Prostate gland (tissue), 2 donors: ENCODE measurements at places on chromosomes 3 and 15. TPM values are rescaled to one million over a fixed set of nuclear protein-coding genes. Genes with fewer than 3 reads are reported as not detected.

SCAANT1 gene
- total RNA-seq: not detected

ENTPD3 gene
- 11.0 TPM for total RNA-seq

PLIN1 gene
- total RNA-seq: 3.6 TPM

TERC gene
- total RNA-seq: 128 TPM

CCR8 gene
- total RNA-seq: not detected

DVL3 gene
- 61.7 TPM for total RNA-seq

LSAMP gene
- 38.0 TPM for total RNA-seq

NUP210 gene
- 31.2 TPM for total RNA-seq

PDE8A gene
- total RNA-seq: 52.7 TPM

GPR27 gene
- 11.2 TPM for total RNA-seq

DNA sequence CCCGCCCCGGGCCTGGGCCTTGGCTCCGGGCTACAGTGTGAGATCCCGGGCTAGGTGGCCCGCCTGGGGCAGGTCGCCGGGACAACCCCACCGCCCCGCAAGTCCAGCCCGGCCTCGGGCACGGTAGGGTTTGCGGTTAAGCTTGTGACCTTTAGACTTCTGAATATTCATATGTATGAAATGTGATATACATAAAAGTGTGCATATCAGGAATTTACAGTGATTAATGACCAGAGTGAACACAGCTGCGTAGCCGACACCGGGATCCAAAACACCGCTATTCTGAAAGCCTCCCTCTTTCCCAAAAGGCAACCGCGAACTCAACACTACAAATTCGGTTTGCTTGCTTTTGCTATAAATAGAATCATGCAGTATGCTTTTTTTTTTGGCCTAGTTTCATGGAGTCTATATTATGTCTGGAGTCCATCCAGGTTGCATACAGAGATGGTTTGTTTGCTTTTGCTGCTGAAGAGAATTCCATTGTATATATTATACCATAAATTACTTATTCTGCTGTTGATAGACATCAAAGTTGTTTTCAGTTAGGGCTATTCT lies 636 bp upstream of the SNRPA1 start:
- DNase-seq: no peak

- no peak for DNase-seq
Observed at GRCh38 chr3:134333522-134334181, 40.6 kb downstream of the AMOTL2 start.

DNA sequence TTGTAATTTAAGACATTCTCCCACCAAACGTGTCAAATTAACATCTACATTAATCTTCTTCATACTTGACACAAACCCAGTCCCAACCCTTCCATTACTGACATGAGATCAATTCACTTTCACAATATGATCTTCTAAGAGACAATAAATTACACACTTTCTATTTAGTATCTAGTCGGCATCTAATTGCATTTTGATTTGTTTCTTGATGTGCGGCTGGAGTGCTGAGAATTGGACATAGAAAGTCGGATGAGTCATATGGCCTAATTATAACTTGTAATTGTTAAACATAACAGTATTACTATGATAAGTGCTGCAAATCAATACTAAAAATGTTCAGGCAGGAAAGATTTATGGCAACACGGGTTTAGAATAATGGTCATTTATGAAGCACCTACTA lies 78.4 kb upstream of the RORA start:
- DNase-seq: no peak

- no peak for DNase-seq
Observed at GRCh38 chr15:76860201-76860600, 44.9 kb downstream of the SCAPER start.

GRCh38 chr3:141561426-141562034 lies 74.7 kb downstream of the RASA2 start:
- peak; percentile 47 for DNase-seq

DNA sequence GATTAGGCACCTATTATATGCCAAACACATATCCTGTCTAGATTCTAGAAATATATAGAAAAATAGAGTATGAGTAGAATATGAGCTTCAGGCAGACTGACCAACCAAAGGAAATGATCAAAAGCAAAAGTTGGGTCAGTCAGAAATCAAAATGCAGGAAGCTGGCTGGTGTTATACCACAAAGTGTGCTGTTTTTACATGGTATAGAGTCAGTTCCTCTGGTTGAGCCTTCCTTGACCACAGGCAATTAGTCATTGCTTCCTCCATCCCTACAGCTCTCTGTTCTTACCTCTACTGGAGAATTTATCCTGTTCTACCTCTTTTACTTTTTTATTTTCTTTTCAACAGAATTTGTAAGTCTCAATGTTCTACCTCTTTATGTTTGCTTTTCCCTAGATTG lies 149.8 kb downstream of the TMCO5A start:
- DNase-seq: no peak

- DNase-seq: no peak
Observed at GRCh38 chr15:74227968-74228722, 8.0 kb upstream of the CCDC33 start.

- DNase-seq: no peak
Observed at GRCh38 chr3:112925969-112926368, 48.9 kb downstream of the CD200R1 start.

- DNase-seq: no peak
Observed at GRCh38 chr15:81095690-81096365, 38.2 kb upstream of the CFAP161 start.

- DNase-seq: no peak
Observed at GRCh38 chr3:135444058-135444457, 521.5 kb upstream of the PPP2R3A start.

DNA sequence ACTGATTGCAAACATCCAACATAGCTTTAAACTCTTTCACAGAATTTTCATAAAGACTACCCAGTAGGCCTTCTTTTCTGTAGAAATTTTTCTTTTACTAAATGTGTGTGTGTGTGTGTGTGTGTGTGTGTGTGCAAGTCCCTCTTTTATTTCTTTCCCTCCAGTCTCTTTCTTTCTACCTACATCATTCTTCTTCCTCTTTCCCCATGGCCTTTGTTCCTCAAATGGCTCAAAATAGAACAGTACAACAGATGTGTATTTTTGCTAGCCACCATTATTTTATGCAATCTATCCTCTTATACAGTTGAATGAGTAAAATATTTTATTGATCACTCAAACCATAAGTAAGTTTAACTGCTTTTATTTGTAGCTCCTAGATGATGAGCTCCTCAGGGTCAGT lies 76.4 kb downstream of the USF3 start:
- DNase-seq: no peak

DNA sequence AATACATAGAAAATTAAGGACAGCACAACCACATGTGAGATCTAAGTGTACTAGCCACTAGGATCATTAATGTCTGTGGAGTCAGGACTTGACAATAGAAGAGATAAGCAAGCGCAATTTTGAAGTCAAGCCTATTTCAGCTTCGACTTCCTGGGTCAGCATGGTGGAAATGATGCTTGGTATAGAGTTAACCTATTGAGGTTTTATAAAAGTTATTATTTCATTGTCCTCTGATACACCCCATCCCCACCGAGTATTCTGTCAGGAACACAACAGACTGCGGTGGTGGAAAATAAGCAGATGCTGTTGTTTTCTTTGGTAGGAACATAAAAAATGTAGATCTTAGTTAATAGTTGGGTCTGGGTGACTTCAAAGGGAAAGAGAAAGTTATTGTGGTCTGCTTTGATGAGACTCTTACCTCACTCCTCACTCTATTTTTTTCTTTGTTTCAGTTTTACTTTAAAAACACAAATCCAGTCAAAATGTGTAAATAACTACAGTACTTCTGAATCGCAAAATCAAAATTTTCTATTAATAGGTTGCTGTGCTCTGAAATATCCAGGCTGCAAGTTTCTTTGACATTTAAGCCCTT lies 82.1 kb downstream of the IL5RA start:
- no peak for DNase-seq

DNA sequence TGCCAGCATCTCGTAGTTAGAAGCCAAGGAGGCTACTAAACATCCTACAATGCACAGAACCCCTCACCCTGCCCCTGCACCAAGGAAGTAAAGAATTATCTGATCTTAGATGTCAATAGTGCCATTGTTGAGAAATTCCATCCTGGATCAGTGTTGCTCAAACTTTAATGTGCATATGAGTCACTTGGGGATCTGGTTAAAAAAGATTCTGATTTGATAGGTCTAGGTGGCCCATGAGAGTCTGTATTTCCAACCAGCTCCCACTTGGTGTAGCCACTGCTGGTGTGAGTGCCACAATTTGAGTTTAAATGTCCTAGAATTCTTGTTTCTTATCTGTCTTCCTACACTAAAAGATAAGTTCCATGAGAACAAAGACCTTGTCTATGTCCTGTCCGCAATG lies 43.7 kb downstream of the TMEM45A start:
- no peak for DNase-seq

DNA sequence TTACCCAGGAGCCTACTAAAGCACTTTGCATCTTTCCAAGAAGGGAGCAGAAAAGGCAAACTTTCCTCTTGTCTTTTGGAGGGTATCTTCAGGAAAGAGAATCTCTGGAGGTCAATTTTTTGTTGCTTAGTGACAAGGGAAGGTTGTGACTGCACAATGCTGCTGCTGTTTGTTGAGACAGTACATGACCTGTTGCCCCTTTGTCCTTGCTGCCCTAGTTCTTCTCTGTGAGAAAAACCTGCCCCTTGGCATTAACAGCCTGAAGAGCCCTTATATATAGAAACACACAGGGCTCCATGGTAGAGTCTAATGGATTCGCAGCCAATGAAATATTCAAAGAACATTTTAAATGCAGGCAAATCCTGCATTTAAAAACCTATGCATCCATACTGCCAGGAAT lies 20.3 kb downstream of the KLHDC8B start:
- no peak for DNase-seq

DNA sequence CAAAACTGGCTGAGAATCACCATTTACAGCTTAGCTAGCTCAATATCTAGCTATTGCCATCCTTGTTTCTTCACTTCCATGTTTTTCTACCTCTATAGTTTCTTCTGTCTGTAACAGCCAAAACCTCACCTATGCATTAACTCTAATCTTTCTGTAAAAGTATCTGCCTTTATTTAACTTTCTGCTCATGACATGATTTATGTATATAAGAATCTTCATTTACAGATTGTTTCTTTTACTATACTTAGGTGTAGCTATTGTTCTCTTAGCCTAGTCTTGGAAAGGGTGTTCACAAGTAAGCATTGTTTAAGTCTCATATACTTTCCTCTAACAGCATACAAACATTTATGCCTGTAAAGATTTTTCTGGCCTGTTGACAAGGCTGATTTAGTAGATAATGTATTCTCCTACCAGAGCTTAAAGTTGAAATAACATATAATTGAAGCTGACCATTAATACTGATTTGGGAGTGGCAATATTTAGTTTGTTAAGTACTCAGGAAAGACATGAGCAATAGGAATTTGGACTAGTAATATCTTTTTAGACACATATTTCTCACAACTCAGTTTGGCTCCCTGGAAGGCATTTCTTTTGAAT lies 9.4 kb downstream of the FILIP1L start:
- no peak for DNase-seq

- DNase-seq: no peak
Observed at GRCh38 chr15:80703965-80704364, 8.9 kb downstream of the ABHD17C start.

DNA sequence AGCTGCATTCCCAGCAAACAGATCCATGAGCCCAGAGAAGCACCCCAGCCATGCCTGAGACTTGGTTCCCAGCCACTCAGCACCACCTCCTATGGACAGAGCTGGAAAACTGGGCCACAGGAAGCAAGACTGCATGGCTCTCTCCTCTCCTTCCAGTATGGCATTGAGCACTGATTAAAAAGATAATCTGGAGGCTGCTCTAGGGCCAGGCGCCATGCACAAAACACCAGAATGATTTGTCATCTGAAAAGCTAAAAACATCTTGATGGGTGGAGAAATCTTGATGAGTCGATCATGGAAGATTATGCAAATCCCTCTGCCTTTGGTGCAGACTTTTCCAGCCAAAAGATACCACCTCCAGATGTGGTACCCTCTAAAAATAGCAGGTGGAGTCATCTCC lies 62.7 kb upstream of the MRPS22 start:
- no peak for DNase-seq

- no peak for DNase-seq
Observed at GRCh38 chr15:70210076-70210475, 112.4 kb upstream of the TLE3 start.

DNA sequence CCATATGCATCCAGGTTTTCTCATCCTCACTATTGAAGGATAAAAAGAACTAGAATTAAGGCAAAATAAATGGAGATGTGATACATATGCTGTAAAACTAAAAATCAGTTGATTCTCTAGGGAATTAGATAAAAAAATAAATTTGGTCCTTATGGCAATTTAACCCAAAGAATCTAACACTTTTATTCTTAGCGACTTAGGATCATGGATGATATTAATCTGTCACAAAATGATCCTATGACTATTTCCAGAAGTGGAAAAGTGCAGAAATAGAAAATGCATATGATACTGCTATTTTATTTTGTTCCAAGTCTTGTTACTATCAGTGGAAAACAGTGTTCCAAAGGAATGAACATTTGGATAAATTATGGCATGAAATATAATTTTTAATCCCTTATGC lies 746.3 kb downstream of the ROBO2 start:
- no peak for DNase-seq

DNA sequence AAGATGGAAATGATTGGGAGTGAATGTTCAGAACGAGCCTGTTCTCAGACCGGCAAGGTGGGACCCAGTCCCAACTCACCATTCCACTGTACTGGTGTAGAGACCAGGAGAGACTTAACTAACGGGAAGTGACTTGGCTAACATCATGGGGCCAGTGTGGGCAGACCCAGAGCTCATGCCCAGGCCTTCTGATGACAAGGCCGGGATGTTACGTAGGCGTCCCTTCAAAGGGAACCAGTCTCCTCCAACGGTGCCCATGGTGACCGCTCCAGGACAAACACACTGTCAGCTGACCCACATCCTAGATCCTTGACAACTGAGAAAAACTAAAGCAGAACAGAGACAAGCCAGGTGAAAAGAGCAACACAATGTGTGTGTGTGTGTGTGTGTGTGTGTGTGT lies 128.4 kb upstream of the HACD2 start:
- DNase-seq: no peak
